A549 treated with RU486 at 1 μM for 4 hours (cell line): ENCODE measurements at places on chromosomes 12 and 14. TPM values are rescaled to one million over a fixed set of nuclear protein-coding genes. Genes with fewer than 3 reads are reported as not detected.

Gene PPFIA2
- total RNA-seq, result 0.55 TPM in 1 of 5 replicates, not detected in the others

Gene PTHLH
- total RNA-seq, result 33.7 to 38.2 TPM (median 35.7 TPM) in 5 replicates

Gene RNF212B
- total RNA-seq, result not detected in 5 replicates

Gene MYO1H
- total RNA-seq, result not detected in 5 replicates

Gene LRRIQ1
- 0.41 to 1.5 TPM (median 1.1 TPM) in 5 replicates for total RNA-seq

Gene ZFHX2
- 0.88 to 2.1 TPM (median 1.2 TPM) in 5 replicates for total RNA-seq

Gene RASSF8
- 6.4 to 11.2 TPM (median 9.7 TPM) in 5 replicates for total RNA-seq

Gene IFNG-AS1
- not detected in 5 replicates for total RNA-seq

Gene KERA
- not detected in 5 replicates for total RNA-seq

Gene HCAR2
- 0.11 to 0.32 TPM (median 0.20 TPM) in 5 replicates for total RNA-seq

Gene PPP1R1A
- 0.09 to 0.10 TPM in 2 of 5 replicates, not detected in the others for total RNA-seq

Gene ATL1
- total RNA-seq, result 4.0 to 6.0 TPM (median 4.2 TPM) in 5 replicates

Gene CAPZA3
- total RNA-seq, result not detected in 5 replicates

Gene LRTM2
- not detected in 5 replicates for total RNA-seq

Gene C12orf54
- total RNA-seq, result not detected in 5 replicates

Gene HOXC6
- 4.2 to 5.4 TPM (median 4.5 TPM) in 5 replicates for total RNA-seq

Gene FBLN5
- 1.8 to 2.3 TPM (median 2.2 TPM) in 5 replicates for total RNA-seq

Gene HOXC10
- total RNA-seq, result 2.2 to 5.4 TPM (median 2.6 TPM) in 5 replicates

Gene TESPA1
- total RNA-seq, result not detected in 5 replicates

Gene IL25
- total RNA-seq, result not detected in 5 replicates

Gene EIF2B1
- 31.7 to 36.2 TPM (median 34.1 TPM) in 5 replicates for total RNA-seq

Gene DPPA3
- not detected in 5 replicates for total RNA-seq
